ENCODE measurements at places on chromosomes 6 and 20.

GRCh38 chr6:162733489-162733888, 5.7 kb downstream of the PACRG start:
- peak; percentile 35 for DNase-seq

DNA sequence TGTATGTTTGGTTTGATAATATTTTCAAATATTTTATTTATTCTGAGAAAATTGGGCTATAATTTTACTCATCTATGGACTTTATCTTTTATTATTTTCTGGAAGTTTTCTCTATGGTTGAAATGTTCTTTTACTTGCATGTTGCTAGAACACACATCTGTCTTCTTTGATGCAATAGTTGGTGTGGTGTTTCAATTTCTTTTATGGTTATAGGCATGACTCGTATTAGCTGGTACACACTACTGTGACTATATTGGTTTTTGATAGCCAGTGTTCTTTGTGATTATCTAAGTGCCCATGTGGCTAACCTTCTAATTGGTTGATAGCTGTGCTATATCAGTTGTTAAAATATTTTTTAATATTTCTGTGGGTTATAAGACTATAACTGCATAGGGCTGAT, 1343.3 kb upstream of the GJE1 start:
- no peak for DNase-seq

GRCh38 chr6:125367036-125367782, 65.4 kb upstream of the HDDC2 start:
- DNase-seq, result no peak

- no peak for DNase-seq
Observed at GRCh38 chr6:19472850-19473249, 364.3 kb upstream of the ID4 start.

GRCh38 chr6:13398069-13398381, 69.7 kb upstream of the TBC1D7 start:
- no peak for DNase-seq

- DNase-seq, result peak; percentile 32
Observed at GRCh38 chr20:5918856-5919625, 31.3 kb downstream of the TRMT6 start.

DNA sequence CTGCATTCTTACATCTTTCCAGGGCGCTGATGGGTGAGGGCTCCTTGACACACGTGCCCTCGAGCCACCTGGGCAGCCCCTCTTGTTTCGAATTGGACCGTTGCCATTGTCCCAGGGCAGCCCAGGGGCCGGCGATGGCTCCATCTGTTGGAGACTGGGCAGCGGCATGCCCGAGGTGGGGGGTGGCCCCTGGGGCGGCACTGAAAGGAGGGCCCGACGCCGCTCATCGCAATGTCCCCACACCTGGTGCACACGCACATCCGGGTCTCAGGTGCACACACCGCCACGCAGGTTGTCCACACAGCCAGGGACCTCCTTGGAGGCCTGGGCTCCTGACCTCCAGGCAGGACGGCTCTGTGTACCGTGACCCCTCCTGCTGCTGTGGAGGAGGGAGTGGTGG, 18.0 kb downstream of the GATA5 start:
- no peak for DNase-seq

- no peak for DNase-seq
Observed at GRCh38 chr6:113488812-113489685, 368.1 kb upstream of the MARCKS start.

GRCh38 chr6:31614075-31614619, 887 bp upstream of the AIF1 start:
- DNase-seq, result no peak

- no peak for DNase-seq
Observed at GRCh38 chr6:14670806-14671205, 553.2 kb downstream of the CD83 start.

DNA sequence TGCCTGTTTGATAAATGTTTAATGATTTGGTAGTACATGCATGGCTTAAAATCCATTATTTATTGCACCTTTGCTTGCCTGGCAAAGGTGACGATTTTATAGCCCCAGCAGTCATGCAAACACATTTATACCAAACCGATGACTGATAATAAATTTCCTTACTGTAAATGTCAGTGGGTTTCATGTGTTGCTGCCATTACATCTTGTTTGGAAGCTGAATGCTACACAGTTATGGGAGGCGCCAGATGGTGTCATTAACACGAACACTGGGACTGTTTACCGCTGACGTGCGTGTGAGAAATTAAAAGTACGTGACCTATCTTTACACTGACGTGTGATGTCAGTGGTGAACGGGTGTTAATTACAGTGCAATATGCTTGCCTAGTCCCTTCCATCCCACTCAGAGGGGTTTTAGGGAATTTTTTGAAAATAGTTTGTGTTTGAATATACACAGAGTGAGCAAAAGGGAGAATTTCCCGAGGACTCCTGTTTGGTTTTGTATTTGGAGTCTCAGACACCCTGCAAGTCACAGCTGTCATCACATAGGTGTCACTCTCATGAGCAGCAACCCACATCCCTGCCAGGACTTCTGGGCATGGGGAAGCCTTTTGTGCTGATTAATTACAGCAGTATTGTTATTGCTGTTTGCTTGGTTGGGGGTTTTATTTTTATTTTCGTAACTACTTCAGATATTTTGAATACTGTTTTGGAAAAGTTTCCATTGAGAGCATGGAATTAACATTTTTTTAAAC, 151.8 kb upstream of the INSM1 start:
- DNase-seq, result no peak

- DNase-seq, result no peak
Observed at GRCh38 chr6:159360306-159360705, 191.1 kb downstream of the FNDC1 start.

DNA sequence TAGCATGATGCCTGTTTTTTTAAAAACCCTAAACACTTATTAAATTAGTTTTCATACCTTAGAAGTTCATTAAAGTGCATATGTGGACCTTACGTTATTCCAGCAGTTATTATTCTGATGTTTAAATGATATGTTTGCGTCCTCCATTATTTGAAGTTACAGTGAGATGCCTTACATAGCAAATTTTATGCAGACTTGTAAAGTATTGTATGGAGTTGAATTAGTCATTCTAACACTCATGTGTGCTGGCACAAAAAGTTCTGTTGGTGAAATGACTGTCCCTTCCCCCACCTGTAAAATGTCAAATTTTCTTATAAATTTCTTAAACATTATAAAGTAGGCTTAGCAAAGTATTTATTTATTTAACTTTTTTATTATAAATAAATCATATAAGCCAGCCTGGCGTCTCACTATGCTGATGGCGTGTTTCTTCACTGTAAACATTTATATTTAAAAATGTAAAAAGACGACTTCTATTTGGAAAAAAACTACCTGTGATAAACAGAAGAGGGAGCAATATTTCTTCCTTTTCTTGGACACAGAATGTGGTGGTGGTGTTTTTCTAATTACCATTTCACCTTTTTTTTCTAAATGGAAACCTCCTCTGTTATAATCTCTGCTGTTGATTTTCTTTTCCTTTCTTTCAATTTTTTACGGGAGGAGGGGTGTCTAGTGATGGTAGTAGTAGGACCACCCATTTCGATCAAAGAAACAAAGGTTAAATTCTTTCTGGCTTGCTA, 155.4 kb downstream of the RFPL4B start:
- no peak for DNase-seq

DNA sequence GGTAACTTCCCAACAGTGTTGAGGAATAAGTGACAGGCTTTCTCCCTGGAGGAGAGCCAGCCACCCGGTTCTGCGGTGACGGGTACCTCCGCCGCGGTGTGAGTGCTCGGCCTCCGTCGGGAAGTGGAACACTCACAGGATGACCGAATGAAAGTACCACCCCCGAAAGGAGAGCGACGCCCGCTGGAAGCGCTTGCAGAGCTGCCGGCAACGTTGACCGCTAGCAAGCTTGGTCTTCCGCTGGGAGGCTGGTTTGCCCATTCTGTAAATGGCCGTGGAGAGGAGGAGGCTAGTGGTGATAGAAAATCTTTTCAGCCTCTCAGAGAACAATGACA, 614 bp upstream of the TMEM242 start:
- DNase-seq, result peak; percentile 43

- DNase-seq, result no peak
Observed at GRCh38 chr6:16292432-16292831, 54.0 kb downstream of the GMPR start.

DNA sequence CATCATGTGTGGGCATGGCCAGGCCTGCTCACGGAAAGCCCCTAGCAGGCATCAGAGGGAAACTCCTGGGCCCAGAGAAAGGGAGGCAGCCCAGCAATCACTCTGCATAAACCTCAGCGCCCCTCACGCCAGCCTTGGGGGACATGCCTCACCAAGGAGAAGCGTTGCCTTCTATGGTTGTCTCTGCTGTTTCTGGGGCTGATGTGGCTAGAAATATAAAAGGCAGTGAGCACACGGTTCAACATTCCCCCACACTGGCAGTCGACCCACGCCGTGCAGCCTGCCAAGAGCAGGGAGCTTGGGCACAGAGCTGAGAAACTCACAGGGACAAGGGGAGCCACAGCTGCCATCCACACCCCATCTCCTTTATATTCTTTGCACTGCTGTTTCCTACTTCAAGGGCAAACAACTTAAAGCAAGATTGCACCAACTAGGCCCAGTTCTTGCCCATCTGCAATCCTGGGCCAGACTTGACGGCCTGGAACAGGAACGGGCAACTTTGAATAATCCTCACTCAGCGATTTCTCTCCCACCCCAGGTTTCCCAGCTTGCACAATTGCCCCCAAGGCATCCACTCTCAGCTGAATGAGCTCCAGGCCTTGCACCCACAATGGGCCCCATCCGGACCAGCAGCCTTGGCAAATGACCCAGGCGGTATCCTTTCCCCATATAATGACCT, 35.5 kb upstream of the FOXC1 start:
- DNase-seq, result no peak

GRCh38 chr6:127855542-127856159, 45.2 kb downstream of the THEMIS start:
- peak; percentile 67 for DNase-seq

DNA sequence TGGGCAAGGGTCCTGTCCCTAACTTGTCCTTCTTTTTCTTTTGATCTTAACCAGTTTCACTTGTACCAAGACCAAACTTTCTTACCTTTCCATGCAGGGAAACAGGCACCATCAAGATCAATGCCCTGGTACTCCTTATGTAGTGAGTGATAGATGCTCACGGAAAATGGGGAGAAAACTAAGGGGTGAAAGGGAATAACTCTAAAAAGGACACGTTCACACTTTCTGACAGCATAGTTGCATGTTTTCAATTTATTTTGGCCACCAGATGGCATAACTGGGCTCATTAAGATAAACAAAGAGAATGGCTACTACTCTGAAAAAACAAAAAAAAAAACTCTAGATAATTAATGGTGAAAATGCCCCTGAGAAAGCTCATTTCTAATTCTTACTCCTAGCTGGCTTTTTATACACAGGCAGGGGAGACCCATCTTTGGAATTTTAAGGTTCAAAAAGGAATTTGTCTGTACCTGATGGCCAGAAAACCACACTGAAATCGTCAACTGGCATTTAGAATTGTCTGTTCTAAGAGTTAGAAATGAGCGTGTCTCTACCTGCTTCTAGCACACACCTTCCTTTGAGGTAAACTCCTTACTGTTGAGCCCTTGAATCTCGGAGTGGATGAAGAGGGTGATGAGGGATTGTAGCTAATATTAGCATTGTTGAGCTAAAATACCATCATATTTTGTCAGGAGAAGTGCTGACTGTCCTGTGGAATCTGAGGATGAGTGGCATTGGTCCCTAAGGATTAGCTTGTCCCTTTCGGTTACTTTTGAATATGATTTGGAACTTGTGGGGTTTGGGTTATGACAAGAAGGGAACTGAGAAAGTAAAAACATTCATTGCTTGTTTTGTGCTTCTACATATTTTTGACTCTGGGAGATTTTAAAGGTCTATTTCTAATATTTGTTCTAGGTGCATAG, 62.2 kb upstream of the DDR1 start:
- no peak for DNase-seq

DNA sequence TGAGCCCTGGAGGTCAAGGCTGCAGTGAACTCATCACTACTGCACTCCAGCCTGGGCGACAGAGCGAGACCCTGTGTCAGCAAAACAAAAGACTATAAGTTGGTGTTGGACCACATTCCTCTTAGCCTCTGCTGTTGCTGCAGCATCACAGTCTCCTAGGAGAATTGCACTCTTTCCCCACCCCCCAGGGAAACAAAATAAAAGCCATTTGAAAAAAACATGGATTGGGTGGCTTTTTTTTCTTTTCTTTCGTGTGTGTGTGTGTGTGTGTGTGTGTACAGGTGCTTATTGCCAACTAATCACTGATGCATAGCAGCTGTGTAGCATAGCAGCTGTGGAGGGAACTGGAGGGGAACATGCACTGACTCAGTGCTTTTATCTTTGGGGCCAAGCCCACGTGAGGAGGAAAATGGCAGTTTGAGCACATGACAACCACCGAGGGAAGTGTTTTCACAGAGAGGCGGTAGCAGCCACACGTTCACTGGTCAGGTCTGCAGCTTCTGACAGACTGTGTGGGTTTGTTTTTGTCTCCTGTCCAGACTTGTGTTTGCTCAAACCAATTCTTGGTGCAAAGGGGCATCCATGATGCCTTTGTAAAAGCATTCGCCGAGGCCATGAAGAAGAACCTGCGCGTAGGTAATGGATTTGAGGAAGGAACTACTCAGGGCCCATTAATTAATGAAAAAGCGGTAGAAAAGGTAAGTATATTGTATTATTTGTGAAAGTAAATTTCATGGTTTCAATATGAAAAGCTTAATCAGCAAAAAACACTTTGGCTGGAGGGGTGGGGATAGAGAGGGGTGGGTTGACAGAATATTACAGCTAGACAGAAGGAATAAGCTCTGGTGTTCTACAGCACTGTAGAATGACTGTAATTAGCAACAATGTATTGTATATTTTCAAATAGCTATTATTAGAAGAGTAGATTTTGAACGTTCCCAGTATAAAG, 27.7 kb downstream of the ALDH5A1 start:
- no peak for DNase-seq

DNA sequence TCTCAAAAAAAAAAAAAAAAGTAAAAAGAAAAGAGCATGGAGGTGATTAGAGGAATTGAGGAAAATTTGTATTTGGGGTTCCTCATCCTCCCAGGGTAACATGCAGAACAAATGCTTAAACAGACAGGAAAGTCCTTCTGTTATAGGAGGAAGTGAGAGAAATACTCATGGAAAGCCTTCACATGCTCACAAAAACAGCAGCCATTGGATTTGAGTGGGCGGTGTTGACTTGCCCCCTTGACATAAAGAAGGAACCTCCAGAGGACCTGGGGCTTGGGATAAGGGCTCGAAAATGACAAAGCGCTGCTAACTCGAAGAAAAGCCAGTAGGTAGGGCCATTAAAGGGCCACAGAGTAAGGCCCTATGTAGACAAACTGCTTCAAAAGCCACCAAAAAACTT, 17.5 kb upstream of the SAMHD1 start:
- no peak for DNase-seq

DNA sequence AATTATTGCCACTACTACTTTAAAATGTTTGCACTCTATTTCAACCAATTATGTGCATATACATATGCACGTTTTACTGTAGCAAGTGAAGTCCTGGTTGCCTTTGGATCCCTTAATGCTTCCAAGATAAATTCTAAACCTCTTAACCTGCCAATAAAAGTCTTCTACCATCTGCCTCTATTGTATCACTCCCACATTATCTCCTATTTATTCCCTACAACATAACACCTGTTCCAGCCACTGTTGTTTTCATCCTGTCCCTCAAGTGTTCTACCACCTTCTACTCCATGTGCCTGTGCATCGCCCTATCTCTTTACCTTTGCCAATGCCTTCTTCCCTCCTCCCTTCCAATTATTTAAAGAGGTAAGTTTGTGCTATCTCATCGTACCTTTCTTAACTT, 499.0 kb upstream of the RNF217 start:
- no peak for DNase-seq

- no peak for DNase-seq
Observed at GRCh38 chr6:3383525-3383924, 73.3 kb downstream of the SLC22A23 start.
